ELR (cell line): ENCODE measurements at places on chromosomes 5 and 9.
A peak's percentile ranks its signal among the peaks of the same experiment; 100 is the strongest.

GRCh38 chr9:93541581-93542349 is 34.6 kb upstream of the PHF2 start:
- no peak for DNase-seq

DNA sequence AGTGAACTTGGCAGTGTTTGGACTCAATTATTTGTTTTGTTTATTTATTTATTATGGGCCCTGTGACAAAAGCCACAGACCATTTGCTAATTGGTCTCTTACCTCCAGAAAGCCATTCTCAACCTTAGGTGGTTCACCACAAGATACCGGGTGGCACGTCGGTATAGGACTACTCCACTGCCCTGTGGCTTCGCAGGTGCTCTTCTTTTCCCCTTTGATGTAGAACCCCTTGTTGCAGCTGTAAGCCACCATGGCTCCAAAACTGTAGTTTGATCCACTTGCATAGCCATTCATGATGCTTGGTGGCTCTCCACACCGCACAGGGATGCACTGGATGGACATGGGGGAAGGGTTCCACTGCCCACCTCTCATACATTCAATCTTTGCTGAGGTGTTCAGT is 73.3 kb upstream of the TXNDC8 start:
- no peak for DNase-seq

- peak; percentile 10 for DNase-seq
Observed at GRCh38 chr5:33530183-33531036, 89.6 kb downstream of the TARS1 start.

DNA sequence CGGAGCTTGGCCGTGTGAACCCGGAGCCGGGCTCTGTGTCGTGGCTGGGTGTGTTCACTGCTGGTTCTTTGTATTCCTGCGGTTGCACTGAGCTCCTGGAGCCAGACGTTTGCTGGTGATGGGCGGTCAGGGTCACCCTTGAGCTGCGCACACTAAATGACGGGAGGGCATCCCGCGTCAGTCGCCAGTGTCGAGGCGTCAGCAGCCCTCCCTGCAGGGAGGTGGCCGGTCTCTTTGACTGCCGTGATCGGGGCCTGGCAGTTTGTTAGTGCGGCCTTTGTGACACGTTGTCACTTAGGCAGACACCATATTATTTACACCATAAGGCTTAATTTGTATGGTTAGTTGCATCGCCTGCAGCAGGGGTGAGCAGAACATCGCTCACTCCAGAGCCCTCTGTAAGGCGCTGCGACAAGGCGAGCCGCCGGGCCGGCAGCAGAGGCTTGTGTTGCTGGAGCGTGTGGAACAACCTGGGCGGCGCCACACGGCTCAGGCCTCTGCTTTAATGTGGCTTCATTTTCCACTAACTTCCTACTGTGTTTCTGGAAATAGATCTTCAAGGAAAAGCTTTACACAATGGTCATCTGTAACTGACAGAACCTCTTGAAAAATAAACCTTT is 8.3 kb downstream of the NDUFS6 start:
- no peak for DNase-seq

- DNase-seq = no peak
Observed at GRCh38 chr5:75020016-75020656, 32.2 kb downstream of the GCNT4 start.
